Breast epithelium (tissue), 4 donors: ENCODE measurements at places on chromosomes 2 and 18.

DNA sequence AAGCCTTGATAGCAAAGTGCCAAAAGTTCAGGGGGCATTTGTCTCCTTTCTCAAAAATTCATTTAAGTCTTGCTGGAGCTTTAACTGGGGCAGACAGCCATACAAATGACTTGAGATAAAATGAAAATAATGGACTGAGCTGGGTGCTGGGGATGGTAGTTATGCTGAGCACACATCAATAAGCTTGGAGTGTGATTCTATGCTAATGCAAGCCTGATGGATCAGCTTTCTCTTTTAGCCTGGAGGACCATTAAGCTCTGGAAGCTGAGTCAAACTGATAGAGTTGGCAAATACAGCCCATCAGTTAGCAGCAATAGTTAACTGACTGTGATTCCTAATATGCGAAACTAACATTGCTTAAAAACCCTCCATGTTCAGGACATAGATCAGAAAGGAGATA, 98.0 kb downstream of the CAMKMT start:
- no peak for DNase-seq

DNA sequence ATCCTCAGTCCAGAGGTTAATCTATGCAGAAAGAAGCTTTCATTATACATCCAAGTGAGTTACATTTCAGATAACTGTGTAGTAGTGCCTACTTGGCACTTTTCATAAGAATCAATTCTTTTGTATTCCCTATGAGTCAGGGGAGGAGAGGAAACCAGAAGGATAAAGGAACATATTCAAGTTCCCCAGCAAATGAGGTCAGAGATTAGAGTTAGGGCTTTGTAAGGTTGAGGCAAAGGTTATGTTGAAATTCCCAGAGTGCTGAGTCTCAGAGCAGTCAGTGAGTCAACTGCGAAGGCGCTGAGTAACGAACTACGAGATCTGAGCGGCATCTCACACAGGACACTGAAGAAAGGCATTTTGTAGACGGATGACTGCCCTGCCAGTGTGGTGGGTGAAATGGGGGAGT, 25.1 kb upstream of the ME2 start:
- no peak for DNase-seq

GRCh38 chr2:168371273-168372019, 84.6 kb upstream of the CERS6 start:
- DNase-seq, result no peak

DNA sequence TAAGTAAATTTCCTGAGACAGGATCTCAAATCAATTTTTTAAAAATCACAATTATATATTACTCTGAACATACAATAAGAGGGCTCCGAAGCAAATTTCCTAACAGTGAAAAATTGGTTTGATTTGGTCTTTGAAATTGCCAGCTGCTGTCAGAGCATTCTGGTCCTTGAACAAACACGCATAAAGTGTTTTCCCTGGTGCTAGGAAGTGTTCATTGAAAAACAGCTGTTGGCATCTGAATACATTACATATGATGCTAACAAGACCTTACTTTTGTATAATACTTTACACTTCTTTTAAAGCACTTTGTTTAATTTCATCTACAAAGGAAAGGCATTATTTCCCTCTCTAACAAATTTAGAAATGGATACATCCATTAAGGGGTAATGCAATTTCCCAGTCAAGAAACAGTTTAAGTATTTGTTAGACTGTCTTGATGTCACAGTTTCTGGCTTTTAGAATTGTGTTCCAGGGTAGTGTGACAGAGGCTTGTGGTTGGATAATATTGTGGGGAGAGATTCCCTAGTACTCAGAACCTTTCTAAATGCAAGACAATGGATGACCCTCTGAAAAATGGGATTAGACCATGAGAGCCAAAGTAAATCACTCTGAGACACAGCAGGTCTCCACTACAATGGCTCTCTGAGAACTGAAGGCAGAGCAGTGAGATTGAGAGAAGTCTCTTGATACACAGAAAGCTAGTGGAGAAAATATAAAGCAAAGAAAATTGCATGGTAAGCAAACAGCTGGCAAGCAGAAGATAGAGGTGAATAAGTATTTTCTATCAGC, 299.0 kb downstream of the TRIB2 start:
- DNase-seq, result no peak

DNA sequence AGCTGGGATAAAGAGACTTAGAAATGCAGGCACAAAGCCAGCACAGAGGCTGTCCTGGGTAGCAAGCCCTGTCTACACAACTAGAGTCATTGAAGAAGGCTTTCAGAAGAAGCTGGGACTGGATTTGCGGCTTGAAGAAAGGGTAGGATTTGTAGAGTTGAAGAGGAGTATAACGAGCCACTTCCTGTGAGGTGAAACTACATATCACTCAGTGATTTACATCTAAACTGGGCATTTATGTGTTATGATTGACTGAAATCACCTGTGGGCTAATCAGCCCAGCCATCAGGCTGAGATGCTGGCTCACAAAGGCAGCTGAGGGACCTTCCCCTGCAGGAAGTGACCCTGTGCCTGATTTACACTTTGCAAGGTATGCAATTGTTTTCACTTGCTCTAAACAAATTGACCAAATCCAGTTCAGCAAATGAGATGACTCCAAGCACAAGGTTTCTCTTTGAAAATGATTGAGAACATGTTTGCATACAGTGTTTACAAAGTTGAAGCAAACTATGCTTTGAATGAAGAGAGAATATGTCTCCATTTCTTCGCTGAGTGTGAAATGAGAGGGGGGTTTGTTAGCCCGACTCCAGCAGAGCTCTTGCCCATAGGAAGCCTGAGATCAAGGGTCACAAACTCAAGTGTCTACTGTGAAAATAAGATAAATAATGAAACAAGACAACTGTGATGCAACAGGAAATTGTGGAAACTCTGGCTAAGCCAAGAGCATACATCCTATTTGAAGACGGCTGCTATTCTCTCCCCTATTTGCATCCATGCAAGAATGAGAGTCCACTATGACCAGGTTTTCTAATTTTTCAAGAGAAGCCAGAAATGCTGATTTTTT, 69.3 kb upstream of the HK2 start:
- no peak for DNase-seq

DNA sequence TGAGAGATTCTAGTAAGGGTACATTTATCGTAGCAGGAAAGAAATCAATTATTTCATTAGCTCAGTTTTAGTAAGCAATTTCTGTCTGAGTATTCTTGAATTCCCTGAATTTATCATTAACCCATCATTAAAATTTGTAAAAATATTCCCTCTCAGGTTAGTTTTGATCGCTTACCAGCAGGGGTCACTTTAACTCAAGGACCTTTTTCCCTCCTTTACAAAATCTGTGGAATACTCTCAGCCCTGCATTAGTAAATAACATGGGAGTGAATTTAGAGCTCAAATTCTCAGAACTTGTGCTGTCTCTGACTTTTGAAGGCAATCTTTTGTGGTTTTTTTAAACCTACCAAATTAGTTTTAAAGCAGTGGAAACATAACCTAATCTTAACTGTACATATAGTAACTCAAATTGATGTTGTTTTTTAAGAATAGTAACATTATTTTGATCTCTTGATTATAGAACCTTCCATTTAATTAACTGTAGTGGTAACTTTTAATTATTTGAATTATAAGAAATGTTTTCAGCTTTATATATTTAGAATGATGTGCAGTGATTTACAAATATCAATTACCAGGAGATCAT, 97.2 kb downstream of the AGPS start:
- DNase-seq, result no peak

DNA sequence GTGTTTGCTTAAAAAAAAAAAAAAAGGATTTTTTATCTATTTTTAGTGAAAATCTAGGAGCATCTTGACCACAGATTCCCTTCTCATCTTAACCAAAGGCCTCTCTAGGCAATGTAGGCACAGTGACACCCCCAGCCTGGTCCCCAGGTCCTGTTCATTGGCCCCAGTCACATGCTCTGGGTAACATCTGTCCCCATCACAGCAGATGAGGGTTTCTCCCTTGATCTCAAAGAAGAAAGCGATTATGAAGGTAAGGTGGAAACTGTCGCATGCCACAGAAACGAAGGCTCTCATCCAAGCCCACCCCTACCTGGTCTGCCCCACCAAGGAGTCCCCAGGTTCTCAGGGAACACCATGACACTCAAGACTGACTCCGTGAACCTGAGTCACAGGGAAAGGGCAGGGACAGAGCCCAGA, 4.7 kb downstream of the HS6ST1 start:
- DNase-seq, result peak; percentile 21

DNA sequence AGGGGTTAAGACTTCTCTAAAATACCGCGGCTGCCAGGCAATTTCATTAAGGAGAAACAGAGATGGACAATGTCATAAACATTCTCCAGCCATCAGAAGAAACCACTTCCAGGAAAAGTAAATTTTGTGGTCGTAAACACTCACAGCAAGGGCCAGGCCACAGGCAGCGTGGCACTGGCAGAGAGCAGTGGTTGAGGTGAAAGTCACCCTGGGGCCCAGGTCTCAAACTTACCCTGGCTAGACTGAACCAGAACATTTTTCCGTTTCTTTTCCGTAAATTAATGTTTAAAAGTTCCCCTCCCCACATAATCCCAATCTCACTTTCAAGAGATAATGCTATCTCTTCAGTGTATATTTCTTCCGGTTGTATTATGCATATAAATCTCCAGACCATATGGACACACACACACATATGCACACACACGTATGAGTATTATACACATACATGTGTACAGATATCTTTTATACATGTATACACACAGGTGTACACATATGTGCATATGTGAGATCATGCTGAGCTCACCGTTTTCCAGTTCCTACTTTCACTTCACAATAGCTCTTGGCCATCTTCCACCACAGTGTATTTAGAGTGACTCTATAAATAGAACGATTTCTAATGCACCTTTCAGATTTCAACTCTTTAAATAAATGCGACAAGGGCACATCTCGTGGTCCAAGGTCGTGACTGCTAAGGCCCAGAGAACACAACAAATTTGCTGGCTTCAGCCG, 90.1 kb downstream of the MALT1 start:
- no peak for DNase-seq

GRCh38 chr2:39050109-39050508, 70.7 kb downstream of the SOS1 start:
- DNase-seq, result no peak

DNA sequence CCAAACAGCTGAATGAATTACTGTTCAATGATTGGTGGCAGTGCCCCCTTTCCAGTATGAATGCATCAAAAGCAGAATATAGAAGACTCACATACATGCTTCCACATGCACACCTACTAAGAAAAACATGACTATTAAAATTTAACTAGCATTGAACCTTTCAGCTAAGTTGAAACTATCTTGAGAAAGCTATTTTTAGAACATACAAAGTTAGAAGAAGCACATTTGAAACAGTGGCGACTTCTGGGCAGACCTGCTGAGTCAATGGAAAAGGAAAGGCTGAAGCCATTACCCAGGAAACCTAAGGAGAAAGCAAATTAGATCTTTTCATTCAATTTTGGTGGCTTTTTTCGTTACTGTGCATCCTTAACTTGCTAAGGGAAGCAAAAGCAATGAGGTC, 55.9 kb downstream of the PLA2R1 start:
- no peak for DNase-seq

GRCh38 chr18:33239298-33239697, 201.2 kb downstream of the CCDC178 start:
- no peak for DNase-seq

GRCh38 chr2:47024046-47024445, 108.4 kb upstream of the MCFD2 start:
- no peak for DNase-seq

DNA sequence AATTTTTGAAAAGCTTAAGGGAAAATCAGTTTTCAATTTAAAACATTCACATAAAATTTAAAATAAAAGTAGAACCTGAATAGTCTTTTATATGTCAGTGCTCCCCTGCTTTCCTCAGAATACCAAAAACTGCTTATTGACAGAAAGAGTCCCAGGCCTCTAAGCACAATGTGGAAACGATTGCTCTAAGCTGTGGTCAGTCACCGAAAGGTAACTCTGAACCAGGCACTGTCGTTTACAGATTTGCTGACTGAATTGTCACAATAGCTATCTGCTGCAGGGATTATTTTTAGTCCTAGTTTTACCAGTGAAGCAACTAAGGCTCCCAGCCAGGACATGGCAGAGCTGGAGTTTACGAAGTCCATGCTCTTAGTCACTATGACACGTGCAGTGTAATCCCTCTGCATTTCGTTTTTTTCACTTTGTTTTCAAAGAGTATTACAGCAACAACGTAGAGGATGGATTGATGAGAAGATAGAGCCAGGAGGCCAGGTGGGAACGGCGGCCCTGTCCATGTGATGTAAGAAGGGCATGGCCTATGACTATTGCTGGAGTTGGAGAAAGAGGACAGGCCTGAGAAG, 28.1 kb upstream of the TMEM247 start:
- no peak for DNase-seq

- no peak for DNase-seq
Measured at GRCh38 chr18:63564561-63564960, 22.4 kb downstream of the SERPINB12 start.
